ENCODE measurements at places on chromosomes 6 and 20.

- no peak overlapping the region for H3K4me3 ChIP-seq
- DNase-seq: no peak
- no peak overlapping the region for H3K27ac ChIP-seq
- H3K4me1 ChIP-seq: no peaks in the 10 kb centered on the region
Measured at GRCh38 chr20:23186808-23187207, 100.7 kb upstream of the CD93 start.

- H3K36me3 ChIP-seq: no peaks in the 10 kb centered on the region
- H3K27ac ChIP-seq: no peak overlapping the region
- H3K4me3 ChIP-seq: no peak overlapping the region
- no peak for DNase-seq
- peaks cover 3% of the 10 kb centered on the region for H3K4me1 ChIP-seq
Measured at GRCh38 chr6:144912474-144912873, 627.3 kb downstream of the UTRN start.

- no peak for DNase-seq
- no peaks in the 10 kb centered on the region for H3K27me3 ChIP-seq
- H3K4me3 ChIP-seq: no peak overlapping the region
- no peaks in the 10 kb centered on the region for H3K36me3 ChIP-seq
Measured at GRCh38 chr6:154960854-154961530, 34.1 kb upstream of the TIAM2 start.

DNA sequence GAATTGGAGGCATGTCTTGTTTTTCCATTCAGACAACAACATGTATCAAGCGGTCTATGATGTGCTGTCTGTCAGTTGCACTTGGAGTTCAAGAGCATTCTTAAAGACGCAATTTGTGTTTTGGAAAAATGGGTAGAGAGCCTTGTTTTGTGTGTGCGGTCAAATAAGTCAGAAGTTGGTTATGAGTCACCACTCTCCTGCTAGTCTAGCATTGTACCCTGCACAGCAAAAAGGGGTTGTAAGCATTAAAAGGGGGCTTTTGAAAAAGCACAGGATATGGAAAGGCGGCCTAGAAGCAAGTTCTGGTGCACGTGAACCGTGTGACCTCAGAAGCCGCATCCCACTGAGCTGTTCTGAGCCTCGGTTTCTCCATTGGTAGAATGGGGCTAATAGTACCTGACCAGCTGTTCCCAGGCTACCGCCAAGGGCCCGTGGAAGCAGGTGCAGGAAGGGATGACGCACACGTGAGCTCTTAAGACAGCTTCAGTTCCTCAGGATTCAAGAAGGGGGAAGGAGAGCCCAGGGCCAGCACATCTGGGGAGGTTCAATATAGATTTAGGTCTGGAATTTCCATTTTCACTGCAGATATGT, 61.6 kb upstream of the SNX9 start:
- DNase-seq: peak; percentile 67
- H3K27me3 ChIP-seq: peaks cover 36% of the 10 kb centered on the region
- H3K4me1 ChIP-seq: peaks cover 83% of the 10 kb centered on the region
- peak overlapping the region; percentile 71 for H3K27ac ChIP-seq
- H3K4me3 ChIP-seq: peak overlapping the region; percentile 12

DNA sequence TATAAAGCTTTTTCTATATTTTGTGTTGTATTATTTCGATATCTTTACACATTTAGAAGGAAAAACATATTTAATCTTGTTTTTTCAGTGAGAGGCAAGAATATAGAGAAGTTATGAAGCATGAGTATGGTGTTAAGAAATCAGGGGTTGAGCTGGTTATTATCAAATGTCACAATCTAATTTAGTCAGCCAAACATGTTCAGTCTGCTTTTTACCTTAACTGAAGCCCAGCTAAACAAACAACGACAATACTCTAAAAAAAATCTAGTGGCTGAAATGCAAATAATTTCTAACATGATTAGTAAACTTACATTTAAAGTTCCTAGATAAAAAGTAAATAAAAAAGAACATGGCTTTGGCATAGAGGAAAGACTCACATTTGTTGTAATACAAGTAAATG, 433.8 kb upstream of the NRSN1 start:
- H3K36me3 ChIP-seq: no peaks in the 10 kb centered on the region
- H3K27ac ChIP-seq: no peak overlapping the region
- no peak for DNase-seq

- H3K27ac ChIP-seq: no peak overlapping the region
- peaks cover 6% of the 10 kb centered on the region for H3K36me3 ChIP-seq
- peaks cover 87% of the 10 kb centered on the region for H3K27me3 ChIP-seq
- peak; percentile 11 for DNase-seq
Measured at GRCh38 chr20:44027343-44028002, 112.8 kb downstream of the TOX2 start.
